ENCODE measurements at places on chromosomes 4 and X.

DNA sequence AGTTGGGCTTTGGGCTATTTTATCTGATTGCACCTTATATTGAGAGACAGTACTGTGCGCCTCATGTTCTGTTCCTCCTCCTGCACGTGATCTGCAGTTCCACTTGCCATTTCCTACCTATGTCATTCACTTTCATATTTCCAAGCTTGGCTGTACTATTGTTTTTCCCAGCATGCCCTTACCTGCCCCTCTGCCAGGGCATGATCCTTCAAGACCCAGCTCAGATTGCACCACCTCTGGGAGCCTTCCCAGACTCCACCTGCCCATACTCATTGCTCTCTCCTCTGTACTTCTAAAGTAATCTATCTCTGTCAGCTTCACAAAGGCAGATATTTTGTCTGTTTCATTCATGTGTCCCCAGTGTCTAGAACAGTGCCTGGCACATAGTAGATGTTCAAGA, 11.6 kb downstream of the SLC25A5 start:
- no peak for DNase-seq

DNA sequence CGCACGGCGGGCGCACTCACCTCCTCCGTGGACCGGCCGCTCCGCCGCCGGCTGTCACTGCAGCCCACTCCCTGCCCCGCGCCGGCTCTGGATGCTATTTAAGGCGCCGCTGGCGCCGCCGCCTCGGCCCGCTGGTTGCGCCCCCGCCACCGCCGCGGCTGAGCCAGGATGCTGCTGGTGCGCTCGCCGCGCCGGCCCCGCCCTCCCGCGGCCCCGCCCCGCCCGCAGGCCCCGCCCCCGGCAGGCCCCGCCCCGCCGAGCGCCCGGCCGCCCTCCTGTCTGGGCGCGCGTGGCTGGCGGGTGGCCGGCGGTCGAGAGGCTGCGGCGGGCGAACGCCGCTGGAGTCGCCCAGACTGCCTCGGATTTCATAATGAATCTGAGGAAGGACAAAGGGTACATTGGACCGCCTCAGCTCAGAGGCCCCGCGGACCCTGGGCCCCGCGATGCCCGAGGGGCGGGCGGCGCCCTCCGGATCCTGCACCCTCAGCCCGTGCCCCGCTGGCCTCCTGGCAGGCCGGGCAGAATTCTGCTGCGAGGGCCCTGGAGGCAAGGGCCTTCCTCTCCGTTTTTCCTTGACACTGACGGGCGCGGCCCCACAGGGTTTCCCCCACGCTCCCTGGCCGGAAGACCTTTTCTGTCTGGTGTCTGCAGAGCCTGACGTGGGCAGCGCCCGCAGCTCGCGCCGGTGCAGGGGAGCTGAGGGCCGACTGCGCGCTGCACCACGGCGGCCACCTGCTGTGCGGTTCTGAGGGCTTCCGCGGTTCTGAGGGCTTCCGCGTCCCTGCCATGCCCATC, at the start of gene ACSL1:
Gene ACSL1 (minus strand): TSS at position 73 of the 795 bp plus-strand sequence. CDS start 22,454 bp downstream, outside the sequence.
- DNase-seq: peak; percentile 83

- no peak for DNase-seq
Measured at GRCh38 chr4:72290737-72291136, 258.9 kb downstream of the NPFFR2 start.

GRCh38 chr4:47577779-47578553, 92.9 kb downstream of the ATP10D start:
- DNase-seq: no peak

GRCh38 chrX:129996120-129996519, 13.7 kb downstream of the BCORL1 start:
- no peak for DNase-seq

DNA sequence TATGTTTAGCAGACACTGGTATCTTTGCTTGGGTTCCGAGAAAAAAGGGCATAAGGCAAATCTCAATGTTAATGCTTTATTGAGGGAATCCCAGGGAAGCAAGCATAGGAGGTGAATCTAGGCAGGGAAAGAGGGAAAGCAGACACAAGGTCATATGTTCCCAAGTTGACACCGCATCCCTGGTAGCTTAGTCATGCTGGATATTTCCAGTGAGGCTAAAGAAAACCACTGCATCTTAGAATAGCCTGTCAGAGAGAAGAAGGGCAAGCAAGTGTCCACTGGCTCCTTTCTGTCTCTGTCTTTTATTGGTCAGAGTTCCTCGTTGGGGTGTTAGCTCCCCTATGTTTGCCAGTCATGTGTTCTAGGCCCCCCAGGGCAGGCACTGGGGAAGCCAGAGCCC, 104.7 kb downstream of the NKX6-1 start:
- DNase-seq: no peak

DNA sequence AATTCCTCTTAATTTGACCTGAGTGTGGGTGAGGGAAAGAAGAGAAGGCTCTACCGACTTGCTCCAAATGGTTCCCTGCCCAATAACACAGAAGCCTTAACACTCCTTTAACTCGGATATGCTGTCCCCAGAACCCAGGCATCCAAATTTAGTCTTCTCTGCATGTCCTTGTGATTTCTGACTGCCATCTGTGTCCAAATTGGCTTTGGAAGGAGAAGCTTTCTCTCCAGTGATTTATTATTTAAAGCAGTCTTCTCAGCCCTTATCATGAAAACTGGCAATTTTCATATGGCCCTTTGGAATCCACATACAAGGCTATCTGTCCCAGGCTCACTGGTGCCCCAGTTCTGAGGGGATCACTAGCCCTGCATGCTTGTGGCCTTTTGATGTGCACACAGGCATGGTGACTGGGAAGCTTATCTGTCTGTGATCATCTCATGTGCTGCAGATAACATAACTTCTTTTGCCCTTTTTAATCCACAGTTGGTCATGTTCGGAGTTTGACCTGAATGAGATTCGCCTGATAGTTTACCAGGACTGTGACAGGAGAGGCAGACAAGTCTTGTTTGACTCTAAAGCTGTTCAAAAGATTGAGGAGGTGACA, 56.7 kb downstream of the FNIP2 start:
- DNase-seq: no peak

- no peak for DNase-seq
Measured at GRCh38 chr4:158176776-158177175, 4.0 kb upstream of the GASK1B start.

DNA sequence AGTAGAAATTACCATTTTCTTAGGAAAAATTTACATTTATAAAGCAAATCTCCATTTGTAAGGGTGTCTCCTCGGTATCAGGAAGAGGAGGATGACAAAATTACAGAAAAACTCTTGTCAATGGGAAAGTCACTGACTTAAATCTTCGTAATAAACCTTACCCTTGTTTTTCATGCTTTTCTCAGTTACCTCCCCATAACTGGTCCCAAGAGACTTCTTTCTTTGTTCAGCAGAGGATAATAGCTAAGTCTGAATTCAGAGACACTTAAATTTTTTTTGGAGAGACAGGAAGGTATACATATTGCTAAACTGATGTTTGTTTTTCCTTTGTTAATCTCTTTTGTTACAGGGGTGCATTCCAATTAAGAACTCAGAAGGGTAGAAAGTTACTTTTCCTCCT, 125.5 kb upstream of the JADE1 start:
- DNase-seq: no peak

GRCh38 chr4:89582756-89583505, 254.0 kb downstream of the SNCA start:
- no peak for DNase-seq

GRCh38 chr4:48649505-48649904, 130.6 kb downstream of the FRYL start:
- DNase-seq: no peak

DNA sequence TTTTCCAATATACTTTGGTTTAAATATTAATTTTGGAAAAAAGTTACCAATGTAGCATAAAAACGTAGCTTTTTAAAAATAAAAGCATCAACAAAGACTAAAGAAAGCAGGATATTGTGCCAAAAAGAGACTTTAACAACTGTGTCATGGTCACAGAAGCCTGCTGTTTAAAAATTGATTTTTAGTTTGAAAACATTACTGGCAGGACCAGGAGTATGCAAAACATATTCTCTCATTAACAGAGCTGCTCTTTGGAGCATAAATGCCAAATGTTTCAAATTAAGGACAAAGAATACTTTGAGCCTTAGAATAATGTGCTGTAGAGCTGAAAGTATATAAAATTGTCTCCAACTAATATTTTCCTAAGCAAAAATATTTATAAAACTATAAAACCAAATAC, 279.0 kb downstream of the ARAP2 start:
- DNase-seq: no peak

DNA sequence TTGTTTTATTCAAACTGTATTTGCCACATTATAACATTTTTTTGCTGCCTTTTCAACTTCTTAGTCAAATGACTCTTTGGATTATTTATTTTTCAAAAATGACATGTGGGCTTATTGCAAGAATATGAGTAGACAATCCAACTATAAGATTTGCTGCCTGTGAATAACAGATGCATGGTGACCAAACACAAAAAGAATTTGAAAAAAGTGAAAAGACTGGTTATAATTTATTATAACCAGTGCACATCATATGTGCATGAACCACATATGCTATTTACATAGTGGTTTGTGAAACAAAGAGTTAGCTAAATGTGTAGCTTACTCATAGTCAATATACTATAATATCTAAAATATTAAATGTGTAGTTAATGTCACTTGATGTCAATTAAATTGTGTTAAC, 2086.8 kb downstream of the ARAP2 start:
- no peak for DNase-seq

DNA sequence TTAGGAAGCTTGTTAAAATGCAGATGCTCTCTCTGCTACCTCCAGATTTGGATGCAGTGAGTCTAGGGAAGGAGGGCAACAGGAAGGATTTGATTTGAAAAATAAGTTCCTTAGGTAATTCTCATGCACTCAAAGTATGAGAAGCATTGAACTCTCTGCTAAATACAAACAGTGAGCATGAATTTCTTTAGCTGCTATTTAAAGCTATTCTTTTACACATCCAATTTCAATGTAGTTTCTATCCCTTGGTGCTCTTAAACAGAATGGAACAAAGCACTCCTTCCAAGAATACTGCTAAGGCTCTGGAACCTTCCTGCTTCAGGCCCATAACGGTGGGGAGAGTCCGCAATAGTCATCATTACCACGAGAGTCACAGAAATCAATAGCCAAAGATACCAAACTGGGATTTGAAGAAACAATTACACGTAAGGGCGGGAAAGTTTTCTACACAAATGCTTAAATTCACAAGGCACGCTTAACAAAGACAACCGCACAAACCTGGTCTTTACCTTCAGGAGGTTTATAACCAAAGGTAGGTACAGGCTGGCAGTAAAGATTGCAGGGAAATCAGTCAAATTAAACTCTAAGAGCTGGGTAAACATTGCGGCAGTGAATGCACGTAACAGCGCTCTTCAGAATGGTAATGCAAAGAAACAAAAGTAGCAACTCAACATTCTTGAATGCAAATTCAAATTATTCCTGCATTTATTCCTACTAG, 123.2 kb upstream of the NAP1L5 start:
- DNase-seq: no peak

DNA sequence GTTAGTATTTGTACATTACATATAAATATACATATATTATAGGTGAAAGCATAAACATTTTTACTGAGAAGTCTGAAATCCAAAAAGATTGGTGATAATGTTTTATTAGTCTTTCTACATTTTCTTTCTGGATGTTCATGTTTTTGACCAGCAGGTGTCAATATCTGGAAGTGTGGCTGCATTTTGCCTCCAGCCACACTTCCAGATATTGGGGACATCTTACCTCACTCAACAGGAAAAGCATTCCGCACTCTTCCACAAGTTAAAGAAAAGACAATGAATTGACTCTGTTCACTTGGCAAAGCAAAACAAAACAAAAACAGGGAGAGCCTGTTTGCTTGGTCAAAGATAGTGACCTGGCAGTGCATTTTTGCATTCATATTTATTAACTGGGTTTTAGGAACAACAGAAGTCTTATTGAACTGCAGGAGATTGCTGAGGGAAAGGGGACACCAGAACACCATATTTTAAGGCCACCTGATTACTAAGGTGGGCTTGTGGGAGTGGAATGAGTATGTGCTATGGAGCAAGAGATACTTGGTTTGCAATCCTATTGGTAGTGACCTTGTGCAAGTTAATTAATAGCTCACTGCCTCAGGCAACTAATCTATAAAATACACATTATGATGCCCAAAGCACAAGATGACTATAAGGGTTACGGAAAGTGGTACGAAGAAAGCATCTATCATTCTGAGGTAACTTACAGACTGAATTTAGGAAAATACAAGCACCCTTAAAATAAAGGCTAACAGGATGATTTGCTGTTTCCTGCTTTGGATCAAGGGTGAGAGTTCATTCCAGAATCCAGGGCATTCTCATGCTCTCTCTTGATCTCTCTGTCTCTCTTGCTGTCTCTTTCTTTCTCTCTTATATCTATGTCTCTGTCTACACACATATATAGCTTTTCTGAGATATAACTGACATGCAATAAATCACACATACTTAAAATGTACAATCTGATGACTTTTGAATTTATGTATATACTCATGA, 389.9 kb upstream of the EMCN start:
- no peak for DNase-seq

DNA sequence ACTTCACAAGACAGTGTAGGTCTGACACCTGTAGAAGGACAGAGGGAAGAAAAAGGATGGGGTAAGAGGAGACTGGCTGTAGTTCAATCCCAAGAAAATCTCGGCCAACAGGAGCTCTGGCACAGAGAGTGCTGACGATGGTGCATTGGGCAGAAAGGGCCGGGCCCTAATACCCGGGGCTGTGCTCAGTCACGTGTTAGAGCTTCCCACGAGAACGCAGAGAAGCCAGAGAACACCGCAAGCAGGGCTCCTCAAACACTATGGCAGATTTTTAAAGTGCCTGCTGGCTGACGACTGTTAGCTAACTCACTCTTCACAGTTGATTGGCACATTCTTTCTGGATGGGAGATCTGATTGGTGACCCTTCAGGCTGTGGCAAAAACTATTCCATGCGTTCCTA, 35.5 kb downstream of the EREG start:
- DNase-seq: no peak

- DNase-seq: no peak
Measured at GRCh38 chr4:25449688-25450087, 72.6 kb downstream of the ANAPC4 start.

DNA sequence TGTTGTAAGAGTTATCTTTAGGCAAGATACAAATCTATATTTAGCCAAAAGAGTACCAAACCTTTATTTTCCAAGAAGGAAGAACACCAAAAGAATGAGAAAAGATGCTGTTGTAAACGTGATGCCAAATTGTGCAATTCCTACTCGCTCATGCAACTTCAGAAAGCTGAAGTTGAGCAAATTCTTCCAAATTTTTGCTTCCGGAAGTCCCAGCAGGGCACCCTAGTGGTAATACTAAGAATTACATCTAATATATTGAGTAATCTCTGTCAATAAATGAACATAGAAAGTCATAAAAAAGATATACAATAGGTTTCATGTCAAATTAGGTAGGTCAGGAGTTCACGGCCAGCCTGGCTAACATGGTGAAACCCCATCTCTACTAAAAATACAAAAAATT, 36.0 kb upstream of the SMARCAD1 start:
- peak; percentile 3 for DNase-seq

- no peak for DNase-seq
Measured at GRCh38 chrX:123358457-123358856, 174.4 kb downstream of the GRIA3 start.

GRCh38 chrX:14084466-14084865, 54.8 kb upstream of the GEMIN8 start:
- no peak for DNase-seq
